ENCODE measurements at places on chromosomes 11 and 22. TPM values are rescaled to one million over a fixed set of nuclear protein-coding genes. Genes with fewer than 3 reads are reported as not detected.

The OR8D4 gene
- total RNA-seq, result not detected

The C11orf97 gene
- total RNA-seq, result not detected

The ANGPTL5 gene
- total RNA-seq, result not detected

The INTS4 gene
- 39.4 TPM for total RNA-seq

The LRP4 gene
- total RNA-seq, result 0.21 TPM

The ASPHD2 gene
- total RNA-seq, result 10.6 TPM

The OR8G1 gene
- total RNA-seq, result not detected
